Adrenal gland (tissue), 19 donors: ENCODE measurements at places on chromosomes 12 and 14. TPM values are rescaled to one million over a fixed set of nuclear protein-coding genes. Genes with fewer than 3 reads are reported as not detected.

Gene RNASE3
- not detected for total RNA-seq

Gene PTHLH
- total RNA-seq = 0.11 TPM

Gene LMO3
- total RNA-seq = 12.2 TPM

Gene RAD52
- total RNA-seq = 12.9 TPM

Gene ASIC1
- total RNA-seq = 0.83 TPM

Gene PELI2
- total RNA-seq = 6.2 TPM

DNA sequence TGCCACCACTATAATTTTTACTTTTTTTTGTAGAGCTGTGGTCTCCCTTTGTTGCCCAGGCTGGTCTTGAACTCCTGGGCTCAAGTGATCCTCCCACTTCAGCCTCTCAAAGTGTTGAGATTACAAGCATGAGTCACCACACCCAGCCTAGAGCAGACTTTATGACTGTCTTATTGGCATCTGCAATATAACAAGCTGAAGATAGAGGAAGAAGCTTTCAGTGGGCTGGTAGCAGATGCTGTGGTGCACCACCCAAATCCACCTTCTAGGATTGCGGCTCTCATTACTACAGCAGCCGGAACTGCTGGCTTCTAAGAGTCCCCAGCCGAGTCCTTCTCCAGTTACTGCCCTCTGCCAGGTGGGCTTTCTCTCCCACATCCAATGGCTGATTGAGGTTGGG is 7.6 kb upstream of the STK38L start:
- DNase-seq = no peak

GRCh38 chr14:102644523-102644922 is 52.1 kb downstream of the RCOR1 start:
- no peak for DNase-seq

DNA sequence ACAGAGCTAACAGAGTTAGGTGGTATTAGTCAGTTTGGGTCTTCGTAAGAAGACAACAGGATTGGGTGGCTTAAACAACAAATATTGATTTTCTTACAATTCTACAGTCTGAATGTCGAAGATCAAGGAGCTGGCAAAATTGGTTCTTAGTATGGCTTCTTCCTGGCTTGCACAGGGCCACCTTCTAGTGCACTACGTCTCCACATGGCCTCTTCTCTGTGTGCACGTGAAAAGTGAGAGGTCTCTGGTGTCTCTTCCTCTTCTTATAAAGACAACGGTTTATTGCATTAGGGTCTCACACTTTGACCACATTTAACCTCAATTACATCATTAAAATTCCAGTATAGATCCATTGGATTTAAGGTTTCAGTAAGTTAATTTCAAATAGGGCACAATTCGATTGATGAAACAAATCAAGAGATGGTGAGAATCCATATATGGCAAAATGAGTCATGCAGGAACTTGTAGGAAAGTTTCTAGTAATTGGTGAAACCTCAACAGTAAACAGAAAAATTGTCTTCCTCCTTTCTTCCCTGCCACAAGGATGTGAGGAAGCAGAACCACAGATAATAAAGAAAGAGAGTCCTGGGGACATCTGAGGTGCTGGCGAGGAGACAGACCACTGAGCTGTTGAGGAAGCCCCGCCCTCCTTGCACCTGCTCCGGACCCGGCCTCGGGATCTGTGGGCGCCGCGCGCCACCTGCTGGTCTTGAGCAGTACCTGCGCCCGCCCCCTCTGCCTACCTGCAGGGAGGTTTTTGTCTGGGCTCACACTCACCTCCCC is 846.7 kb downstream of the TMEM121 start:
- peak; percentile 65 for DNase-seq

DNA sequence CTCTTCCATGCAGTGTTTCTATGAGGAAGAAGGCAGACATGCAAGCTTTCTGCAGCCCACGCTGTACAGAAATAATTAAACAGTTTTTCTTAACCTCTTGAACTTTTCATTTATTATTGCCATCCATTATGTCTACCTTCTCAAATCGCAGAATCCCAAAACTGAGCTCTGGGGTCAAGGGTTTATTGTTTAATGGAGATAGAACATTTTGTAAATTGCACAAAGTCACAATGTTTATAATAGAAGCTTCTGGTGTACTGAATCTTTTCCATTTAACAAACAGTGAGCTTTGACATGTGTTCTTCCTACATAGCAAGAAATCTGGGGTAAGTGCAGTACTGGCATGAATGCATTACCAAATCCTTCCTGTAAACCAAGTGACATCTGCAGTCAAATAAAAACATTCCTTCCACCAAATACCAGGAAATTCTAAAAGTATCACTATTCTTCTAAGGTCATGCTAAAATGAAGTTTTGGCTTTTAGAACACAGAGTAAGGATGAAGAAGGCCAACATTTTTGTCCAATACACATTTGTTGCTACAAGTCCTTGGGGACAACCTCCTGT is 385.3 kb upstream of the DDHD1 start:
- DNase-seq = no peak

- no peak for DNase-seq
Observed at GRCh38 chr12:4286771-4287317, 13.3 kb downstream of the CCND2 start.

DNA sequence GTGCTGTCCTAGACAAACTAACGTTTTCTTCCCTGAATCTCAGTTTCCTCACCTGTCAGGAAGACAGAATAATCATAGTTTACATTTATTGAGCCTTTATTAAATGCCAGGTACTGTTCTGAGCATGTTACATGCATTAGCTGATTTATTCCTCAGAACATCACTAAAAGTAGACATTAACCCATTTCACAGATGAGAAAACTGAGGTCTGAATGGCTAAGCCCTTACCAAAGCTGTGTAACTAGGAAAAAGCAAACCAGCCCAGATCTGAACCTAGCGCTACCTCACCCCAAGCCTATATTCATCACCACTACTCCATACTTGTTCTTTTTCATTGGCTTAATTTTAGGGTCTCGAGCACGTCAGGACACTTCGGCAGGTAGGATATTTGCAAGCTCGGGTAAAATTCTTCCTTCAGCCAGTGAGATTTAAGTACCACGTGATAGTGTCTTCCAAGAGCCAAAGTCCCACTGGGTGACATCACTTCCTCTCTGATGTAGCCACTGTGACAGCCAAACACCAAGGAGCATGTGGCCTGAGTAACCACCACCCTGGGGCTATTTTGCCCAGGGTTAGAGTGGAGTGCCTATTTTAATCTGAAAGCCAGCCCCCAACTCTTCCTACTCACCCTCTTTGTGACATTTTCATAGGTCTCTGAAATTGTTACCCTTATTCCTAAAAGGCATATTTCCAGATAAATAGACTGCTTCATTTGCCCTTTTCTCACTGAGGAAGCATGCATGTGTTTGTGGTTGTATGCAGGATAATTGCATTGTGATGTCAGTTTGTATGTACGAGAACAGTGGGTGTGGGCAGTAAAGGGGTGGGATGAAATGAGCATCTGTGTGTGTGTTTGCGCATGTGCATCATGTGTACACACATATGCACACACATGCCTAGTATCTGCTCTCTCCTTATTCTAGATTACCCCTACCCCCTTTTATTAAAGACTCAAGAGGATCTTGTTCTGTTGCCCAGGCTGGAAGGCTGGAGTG is 62.2 kb upstream of the WSCD2 start:
- no peak for DNase-seq

DNA sequence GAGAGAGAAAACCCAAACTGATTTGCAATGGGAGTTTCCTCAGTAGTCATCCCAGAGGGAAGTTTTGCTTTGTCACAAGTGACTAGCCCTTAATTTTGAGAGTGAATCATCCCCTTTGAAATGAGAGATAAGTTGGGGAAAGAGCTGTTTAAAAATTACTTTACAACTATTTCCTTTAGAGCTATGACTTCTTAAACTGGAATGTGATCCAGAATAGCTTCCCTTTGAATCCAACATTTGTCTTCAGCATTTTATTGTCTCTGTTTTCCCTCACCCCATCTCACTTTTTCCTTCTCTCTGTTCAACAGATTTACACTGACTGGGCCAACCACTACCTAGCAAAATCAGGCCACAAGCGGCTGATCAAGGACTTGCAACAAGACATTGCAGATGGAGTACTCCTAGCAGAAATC is 109.3 kb downstream of the NAV3 start:
- no peak for DNase-seq
